SJCRH30 (cell line): ENCODE measurements at places on chromosomes 5 and 9. TPM values are rescaled to one million over a fixed set of nuclear protein-coding genes. Genes with fewer than 3 reads are reported as not detected.

Gene PCDHB1
- not detected in 2 replicates for total RNA-seq

Gene PCDHB7
- total RNA-seq, result 1.1 and 1.3 TPM in 2 replicates

Gene LRRC19
- not detected in 2 replicates for total RNA-seq

Gene CNTNAP3
- 10.7 and 12.3 TPM in 2 replicates for total RNA-seq

Gene TSTD2
- total RNA-seq, result 36.3 and 42.7 TPM in 2 replicates

Gene ALDH1A1
- total RNA-seq, result 1.0 and 1.6 TPM in 2 replicates

Gene CARTPT
- not detected in 2 replicates for total RNA-seq

Gene CER1
- total RNA-seq, result not detected in 2 replicates

Gene SKP2
- total RNA-seq, result 561 and 589 TPM in 2 replicates

Gene CAPSL
- not detected in 2 replicates for total RNA-seq

Gene SAXO1
- total RNA-seq, result not detected in 2 replicates

Gene FOXD4L5
- total RNA-seq, result 0.33 and 0.59 TPM in 2 replicates

Gene ECPAS
- 112 and 123 TPM in 2 replicates for total RNA-seq

Gene TOR4A
- total RNA-seq, result 4.0 and 4.4 TPM in 2 replicates

Gene PCDHA12
- total RNA-seq, result not detected in 2 replicates

Gene PCDHA4
- total RNA-seq, result not detected in 2 replicates

Gene CDX1
- total RNA-seq, result not detected in 2 replicates

Gene SLC6A18
- total RNA-seq, result not detected in 2 replicates

Gene CDO1
- 0.23 TPM in 1 of 2 replicates, not detected in the other for total RNA-seq

Gene NAIP
- total RNA-seq, result 6.1 and 9.2 TPM in 2 replicates

Gene PCSK1
- total RNA-seq, result not detected in 2 replicates

Gene BNIP1
- total RNA-seq, result 18.9 and 22.2 TPM in 2 replicates

Gene PCDHA8
- 0.05 and 0.08 TPM in 2 replicates for total RNA-seq

Gene TNC
- 181 and 189 TPM in 2 replicates for total RNA-seq

Gene SPINK13
- total RNA-seq, result not detected in 2 replicates

Gene GTF2H2C
- total RNA-seq, result 99.2 and 109 TPM in 2 replicates

Gene C9orf153
- total RNA-seq, result 0.43 and 0.55 TPM in 2 replicates

Gene OR1Q1
- total RNA-seq, result not detected in 2 replicates

Gene FREM1
- 10.4 and 12.4 TPM in 2 replicates for total RNA-seq

Gene ZDHHC11
- total RNA-seq, result 0.94 and 2.1 TPM in 2 replicates

Gene DMRT3
- not detected in 2 replicates for total RNA-seq

Gene DNAJC25
- 14.2 and 15.1 TPM in 2 replicates for total RNA-seq

Gene ADGRD2
- not detected in 2 replicates for total RNA-seq

Gene LCP2
- not detected in 2 replicates for total RNA-seq

Gene INSL6
- not detected in 2 replicates for total RNA-seq

Gene KCTD16
- 0.04 and 0.05 TPM in 2 replicates for total RNA-seq

Gene CDC20B
- total RNA-seq, result 0.02 TPM in 1 of 2 replicates, not detected in the other

Gene LHX2
- 0.48 and 1.6 TPM in 2 replicates for total RNA-seq

Gene FOXD4L4
- total RNA-seq, result 0.53 and 0.59 TPM in 2 replicates

Gene SLC23A1
- not detected in 2 replicates for total RNA-seq

Gene ANKRA2
- 12.2 and 13.2 TPM in 2 replicates for total RNA-seq

Gene IL7R
- total RNA-seq, result 0.14 TPM in 1 of 2 replicates, not detected in the other

Gene PLEKHG4B
- total RNA-seq, result 3.9 and 4.0 TPM in 2 replicates

Gene KCNMB1
- not detected in 2 replicates for total RNA-seq
